ENCODE measurements at places on chromosomes 7 and 10. TPM values are rescaled to one million over a fixed set of nuclear protein-coding genes. Genes with fewer than 3 reads are reported as not detected.

- DNase-seq, result no peak
Measured at GRCh38 chr7:158657189-158657746, 47.3 kb downstream of the NCAPG2 start.

DNA sequence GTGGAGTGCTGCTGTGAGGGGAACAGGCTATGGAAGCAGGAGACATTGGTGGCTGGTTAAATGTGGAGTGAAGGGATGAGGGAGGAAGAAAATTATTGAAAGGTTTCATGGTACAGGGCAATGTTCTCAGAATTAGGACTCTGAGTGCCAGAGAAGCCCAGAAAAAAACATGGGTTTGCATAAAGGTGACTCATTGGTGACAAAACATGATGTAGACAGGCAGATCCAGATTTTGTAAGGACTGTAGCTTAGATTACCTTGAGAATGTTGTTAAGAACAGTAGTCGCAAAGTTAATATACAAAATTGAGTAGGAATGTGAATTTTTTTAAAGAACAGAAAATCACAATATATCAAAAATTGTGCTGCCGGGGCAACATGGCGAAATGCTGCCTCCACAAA, 134.9 kb upstream of the ZNF438 start:
- no peak for DNase-seq

- peak; percentile 88 for DNase-seq
Measured at GRCh38 chr10:43436291-43437140, at the start of gene ZNF487. Gene ZNF487, plus strand, starts transcription at chr10:43437111. Its CDS starts 38,703 bp downstream, at chr10:43475814.

DNA sequence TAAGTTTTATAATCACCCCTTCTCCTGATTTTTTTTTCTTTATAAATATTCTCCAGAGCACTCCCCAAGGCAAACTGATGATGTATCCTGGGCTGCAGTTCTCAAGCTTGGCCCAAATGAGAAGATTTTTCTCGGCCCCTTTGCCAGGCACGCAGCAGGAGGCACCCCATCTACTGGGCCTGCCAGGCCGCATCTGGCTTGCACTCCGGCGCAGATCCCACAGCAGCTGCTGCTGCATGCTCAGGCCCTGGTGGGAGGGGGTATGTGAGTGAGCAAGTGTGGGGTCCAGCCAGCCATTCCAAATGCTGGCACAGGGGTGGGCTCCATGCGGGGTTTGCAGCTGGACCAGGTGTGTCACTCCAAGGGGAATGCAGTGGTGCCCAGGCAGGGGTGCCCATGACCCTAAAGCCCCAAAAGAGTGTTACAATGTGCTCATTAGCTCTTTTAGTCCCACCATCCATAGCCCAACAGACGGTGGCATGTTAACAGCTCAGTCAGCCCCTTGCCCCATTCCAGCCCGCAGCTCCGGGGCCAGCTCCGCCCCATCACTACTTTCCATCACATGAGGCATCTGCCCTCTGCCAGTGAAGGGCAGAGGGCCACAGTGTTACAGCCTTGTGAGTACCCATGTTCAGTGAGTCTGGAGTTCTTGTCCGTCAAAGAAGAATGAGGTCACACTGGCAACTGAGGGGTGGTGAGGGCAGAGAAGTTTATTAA, 25.9 kb downstream of the OAT start:
- no peak for DNase-seq

DNA sequence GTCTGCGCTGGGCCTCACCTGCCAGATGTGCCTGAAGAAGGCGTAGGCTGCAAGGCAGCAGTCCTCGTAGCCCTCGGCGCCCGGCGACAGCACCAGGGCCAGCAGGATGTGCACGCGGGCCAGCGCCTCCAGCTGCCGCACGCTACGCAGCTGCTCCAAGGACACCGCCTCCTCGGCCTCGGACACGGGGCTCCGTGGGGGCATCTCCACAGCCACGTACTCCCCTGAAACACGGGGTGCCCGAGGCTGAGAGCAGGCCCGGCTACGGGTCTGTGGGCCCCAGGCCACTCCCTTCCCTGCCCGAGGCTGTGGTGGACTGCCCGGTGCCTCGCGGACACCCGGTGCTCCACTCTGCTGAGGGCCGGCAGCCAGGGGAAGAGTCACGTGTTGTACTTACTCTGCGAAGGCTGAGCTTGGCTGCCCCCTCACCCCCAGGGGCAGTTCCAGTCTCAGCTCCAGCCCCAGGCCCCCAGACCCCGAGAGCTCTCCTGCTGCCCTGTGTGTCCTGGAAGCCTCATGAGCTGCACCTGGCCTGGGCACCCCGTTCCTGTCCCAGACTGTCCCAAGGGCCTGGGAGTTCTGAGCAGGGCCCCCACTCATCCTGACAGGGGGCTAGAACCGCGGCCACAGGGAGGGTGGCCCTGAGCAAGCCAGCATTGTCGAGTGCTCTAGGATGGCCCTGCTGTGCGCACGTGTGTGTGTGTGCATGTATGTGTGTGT, 62.8 kb downstream of the CFAP46 start:
- no peak for DNase-seq

DNA sequence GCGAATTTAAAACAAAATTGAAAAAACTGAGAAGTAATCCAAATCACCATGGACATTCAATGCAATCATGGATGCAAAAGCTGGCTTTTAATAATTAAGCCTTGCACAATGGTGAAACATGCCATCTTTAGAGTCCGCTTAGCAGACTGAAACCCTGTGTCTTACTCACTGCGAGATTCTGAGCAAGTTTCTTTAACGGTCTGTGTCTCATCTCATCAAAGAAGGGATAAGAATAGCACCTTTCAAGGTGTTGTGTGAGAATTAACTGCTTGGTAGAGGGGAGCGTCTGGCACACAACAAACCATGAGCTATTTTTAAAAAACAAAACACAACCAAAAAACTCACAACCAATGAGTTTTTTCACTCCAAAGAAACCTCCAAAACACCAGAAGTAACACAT, 21.4 kb downstream of the ACBD7 start:
- DNase-seq, result no peak

GRCh38 chr10:100901051-100901450, 11.7 kb upstream of the SLF2 start:
- DNase-seq, result no peak

DNA sequence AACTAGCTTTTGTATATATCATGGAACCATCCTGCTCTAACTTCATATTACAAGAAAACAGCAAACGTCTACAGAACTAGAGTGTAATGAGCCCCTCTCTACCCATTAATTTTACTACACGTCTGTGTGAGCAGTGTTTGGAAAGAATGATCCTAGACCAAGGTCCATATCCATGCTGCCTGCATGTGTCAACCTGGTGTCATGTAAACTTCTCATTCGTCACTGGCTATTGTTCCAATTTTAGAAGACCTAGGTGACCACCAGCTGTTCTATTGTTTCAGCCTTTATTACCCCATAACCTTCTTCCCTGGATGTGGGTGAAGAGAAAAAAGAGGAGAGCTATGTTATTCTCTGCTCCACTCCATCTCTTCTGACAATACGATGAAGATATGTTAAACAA, 77.1 kb downstream of the CREM start:
- DNase-seq, result no peak

GRCh38 chr10:74394416-74394969, 243.5 kb downstream of the ADK start:
- DNase-seq, result no peak

GRCh38 chr7:66913118-66914037, 7.6 kb upstream of the TMEM248 start:
- no peak for DNase-seq

- DNase-seq, result no peak
Measured at GRCh38 chr10:122148876-122149560, 122.1 kb upstream of the BTBD16 start.

RNF148 gene
- 1.0 TPM for total RNA-seq

TES gene
- total RNA-seq, result 72.8 TPM

STEAP1B gene
- total RNA-seq, result 0.47 TPM

ADCY1 gene
- total RNA-seq, result 0.87 TPM

TMEM270 gene
- total RNA-seq, result not detected

DNAJC12 gene
- 10.7 TPM for total RNA-seq
